K562 (cell line): ENCODE measurements at places on chromosomes 3 and 15.

DNA sequence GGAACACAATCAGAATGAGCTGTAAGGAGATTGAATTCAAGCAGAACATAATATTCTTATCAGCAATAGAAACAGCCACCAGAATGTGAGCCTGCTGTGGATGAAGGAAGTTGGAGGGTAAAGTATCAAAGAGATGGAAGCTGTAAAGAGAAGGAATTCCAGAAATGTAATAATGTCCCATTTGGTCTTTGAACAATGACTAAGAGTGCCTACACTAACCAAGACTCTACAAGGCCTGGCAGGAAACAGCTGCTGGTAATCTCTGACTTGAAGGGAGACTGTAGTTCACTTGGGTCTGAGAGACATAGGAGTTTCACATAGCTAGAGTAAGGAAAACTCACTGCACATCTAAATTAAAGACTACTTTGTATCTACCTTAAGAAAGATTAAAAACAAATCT is 1176.0 kb upstream of the ALCAM start:
- DNase-seq = no peak

GRCh38 chr3:140719841-140720614 is 42.2 kb downstream of the TRIM42 start:
- no peak for DNase-seq

- DNase-seq = no peak
Measured at GRCh38 chr15:96869122-96869521, 538.6 kb downstream of the NR2F2 start.

GRCh38 chr3:32708672-32709283 is 23.8 kb downstream of the CNOT10 start:
- DNase-seq = peak; percentile 30

- DNase-seq = no peak
Measured at GRCh38 chr3:169394316-169394715, 269.2 kb downstream of the MECOM start.
